CD4-positive, alpha-beta T cell treated with Interferon alpha-2 for 1 hour (primary cell): ENCODE measurements at places on chromosomes 7 and 10.

- DNase-seq: no peak
Observed at GRCh38 chr7:111364413-111364812, 197.9 kb downstream of the IMMP2L start.

DNA sequence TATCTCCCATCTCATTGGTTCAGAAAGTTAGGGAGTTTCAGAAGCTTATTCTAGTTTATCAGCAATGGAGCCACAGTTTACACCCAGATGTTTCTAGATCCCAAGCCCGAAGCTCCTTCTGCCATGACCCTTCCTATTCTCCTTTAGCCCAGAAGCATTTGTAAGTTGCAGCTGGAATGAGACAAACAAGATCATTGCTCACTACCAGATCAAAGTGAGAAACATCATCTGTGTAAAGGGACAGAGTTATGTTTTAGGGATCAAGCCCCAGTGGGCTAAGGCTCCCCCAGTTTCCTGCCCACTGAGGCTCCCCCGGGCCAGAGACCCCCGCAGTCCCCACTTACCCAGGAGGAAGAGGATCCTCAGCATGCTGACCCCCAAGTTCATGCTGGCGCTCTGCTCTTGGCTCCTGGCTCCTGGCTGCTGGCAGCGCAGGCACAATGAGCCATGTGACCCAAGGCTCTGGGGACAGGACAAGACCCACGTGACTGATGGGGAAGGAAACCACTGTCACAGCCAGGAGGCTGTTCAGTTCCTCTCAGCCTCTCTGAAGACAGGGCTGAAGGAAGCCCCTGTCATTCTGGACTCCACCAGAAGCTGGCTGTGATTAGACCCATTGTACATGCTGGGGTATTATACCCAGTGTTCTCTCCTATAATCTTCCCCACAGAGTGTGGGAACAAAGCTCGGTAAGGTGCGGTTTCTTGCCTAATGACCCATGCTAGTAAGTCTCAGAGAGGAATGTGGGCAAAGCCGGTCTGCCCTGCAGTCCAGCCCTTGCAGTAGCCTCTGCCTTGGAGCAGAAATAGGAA lies at the start of gene TMEM273:
Gene TMEM273 (minus strand): TSS at position 442 of the 812 bp plus-strand sequence. CDS start 55 bp downstream, at position 387.
- peak; percentile 72 for DNase-seq

- DNase-seq: no peak
Observed at GRCh38 chr10:32773105-32773504, 184.9 kb downstream of the ITGB1 start.

DNA sequence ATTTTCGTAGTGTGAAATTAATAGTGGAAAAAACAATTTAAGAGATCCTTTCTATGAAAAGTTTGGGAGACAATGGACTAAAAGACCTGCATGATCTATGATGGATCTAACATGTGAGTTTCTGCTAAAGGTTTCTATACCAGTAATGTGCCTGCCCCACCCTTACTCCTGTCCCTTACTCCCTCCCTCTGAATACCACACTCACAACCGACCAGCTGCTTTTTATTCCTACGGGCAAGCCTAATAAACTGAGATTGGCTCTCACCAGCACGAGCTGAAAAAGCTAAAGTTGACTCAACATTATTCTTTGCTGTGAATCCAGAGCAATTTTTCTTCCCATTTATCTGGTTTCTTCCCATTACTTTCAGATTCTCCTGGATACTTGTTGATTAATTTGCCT lies 17.8 kb upstream of the REEP3 start:
- DNase-seq: no peak

DNA sequence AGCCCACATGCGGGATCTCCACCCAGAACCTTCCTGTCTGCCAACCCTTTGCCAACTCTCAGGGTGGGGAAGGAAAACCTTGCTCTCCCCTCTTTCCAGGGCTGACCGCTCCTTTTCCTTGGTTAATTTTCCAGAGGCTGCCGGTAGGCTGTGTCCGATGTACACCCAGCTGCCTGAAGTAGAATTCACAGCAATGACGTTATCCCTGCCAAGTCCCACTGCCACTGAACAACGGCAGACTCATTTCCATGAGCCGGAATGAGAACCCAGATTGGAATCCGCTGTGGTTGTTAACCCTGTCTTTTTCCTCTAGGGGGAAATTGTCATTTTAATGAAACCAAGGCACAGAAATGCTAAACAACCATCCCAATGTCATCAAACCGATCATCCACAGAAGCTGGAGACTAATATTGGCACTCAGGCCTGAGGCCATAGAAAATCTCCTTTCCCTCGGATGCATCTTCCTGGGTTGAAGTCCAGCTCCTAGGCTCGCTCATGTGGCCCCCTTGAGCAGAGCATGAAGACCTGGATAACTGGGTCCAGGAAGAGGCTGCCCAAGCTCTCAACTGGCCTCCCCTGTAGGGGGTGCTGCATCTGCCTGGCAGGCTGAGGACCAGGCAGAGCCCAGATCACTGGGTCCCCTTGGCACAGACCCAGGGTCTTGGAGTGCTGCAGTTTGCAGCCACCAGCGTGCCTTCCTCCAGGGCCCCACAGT lies 30.4 kb downstream of the KLRG2 start:
- no peak for DNase-seq

- DNase-seq: no peak
Observed at GRCh38 chr10:5814110-5815107, 1.2 kb upstream of the GDI2 start.

- no peak for DNase-seq
Observed at GRCh38 chr7:155296006-155296787, 1.5 kb upstream of the INSIG1 start.

DNA sequence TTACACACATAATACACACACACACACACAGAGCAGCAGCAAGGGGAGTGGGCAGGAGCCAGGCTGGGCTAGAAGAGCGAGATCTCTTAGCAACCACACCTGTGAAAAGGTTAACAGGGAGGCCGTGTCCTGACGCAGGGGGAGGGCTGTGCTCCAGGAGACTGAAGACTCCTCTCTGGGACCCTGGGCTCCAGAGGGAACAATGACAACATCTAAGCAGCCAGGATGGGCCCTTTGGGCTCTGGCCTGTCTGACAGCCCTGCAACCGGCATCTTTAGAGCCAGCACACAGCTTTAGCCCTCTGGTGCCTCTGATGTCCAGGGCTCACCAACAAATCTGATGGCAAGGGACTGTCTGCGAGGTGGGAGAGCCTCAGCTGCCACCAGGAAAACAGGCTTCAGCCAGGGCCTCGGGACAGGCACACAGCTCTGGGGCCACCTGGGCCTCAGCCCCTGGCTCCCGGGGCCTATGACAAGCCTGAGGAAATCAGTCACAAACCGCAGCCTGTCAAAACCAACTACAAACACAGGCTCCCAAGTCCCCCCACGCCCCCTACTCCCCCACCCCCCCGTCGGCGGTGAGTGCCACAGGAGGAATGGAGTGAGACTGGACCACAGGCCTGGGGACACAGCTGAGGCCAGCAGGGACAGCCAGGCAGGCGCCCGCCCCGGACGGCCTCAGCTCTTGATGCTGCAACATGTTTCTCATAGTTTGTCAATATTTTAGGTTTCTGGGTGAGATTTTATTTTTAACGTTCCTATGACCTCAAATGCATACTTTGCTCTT lies 102.8 kb downstream of the TNS3 start:
- DNase-seq: no peak

DNA sequence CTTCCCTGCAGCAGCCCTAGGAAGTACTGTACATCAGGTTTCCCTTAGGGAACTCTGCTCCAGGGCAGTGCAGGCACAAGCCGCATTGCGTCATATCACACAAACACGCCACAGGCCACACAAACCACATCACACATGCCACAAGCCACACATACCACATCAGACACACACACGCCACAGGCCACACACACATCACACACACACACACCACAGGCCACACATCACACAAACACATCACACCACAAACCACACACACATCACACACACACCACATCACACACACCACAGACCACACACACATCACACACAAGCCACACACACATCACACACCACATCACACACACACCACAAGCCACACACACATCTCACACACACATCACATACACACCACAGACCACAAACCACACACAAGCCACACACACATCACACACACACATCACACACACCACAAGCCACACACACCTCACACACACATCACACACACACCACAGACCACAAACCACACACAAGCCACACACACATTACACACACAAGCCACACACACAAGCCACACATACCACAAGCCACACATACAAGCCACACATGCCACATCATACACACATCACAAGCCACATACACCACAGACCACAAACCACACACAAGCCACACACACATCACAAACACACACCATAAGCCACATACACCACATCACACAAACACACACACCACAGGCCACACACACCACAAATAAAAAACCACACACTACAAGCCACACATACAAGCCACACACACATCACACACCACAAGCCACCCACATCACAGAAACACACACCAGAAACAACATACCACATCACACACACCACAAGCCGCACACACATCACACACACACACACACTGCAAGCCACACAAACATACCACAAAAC lies 53.4 kb downstream of the TMEM209 start:
- peak; percentile 36 for DNase-seq

- DNase-seq: no peak
Observed at GRCh38 chr10:75694269-75694668, 262.8 kb downstream of the LRMDA start.

DNA sequence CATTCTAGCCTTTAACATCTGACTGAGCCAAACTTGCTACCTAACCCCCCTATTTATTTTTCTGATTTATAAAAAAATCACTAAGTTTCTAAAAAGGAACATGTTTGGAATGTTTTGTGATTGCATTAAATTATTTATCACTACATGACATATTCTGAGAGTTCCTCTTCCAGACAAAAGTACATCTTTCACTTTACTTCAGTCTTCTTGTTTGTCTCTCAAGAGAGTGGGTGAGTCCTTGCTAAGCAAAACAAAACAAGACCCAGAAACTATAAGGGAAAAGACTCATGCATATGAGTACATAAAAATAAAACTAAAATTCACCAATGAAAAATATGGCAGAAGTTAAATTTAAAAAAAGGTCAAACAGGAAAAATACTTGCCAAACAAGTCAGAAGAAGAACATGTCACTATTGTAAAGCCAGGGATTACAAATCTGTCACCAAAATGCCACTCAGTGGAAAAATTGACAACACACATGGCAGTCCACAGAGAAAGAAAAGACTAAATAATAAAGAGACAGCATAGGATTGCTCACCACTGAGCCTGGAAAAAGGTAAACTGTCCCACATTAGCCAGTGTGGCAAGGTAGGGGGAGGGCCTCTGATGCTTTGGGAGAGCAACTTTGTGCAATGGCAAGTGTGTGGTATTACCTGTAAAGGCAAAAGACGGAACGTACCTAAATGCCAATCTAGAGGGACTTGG lies 166.7 kb upstream of the ZNF32 start:
- no peak for DNase-seq

DNA sequence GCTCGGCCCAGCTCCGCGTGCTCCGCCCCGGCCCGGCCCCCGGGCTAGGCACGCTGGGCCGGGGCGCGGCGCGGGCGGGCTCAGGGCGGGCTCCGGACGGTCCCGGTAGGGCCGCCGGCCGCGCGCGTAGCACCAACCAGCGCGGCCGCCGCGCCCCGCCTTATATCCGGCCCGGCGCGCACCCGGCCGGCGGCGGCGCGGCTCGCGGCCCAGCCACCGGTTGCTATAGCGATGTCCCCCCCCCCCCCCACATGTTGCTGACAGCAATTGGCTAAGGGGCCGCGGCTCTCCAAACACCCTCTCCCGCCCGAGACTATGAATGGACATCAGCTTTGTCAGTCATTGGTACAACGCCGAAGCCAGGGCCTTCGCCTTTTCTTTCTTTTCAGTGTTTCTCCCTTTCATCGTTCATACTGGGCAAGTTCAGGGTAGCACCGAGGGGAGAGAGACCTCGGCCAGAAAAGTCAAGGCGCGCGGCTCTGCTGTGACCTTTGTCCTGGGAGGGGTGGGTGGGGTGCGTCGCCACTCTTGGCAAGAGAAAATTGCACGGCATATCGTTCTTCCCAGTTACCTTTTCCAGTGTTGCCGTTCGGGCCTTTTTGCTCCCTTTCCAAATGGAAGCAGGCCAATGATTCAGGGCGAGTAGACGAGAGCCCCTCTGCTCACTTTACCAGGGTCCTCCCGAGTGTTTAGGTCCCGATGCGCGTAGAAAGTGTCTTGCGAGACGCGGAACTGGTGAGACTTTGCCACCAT lies 354.2 kb downstream of the DNAJB6 start:
- no peak for DNase-seq

- DNase-seq: no peak
Observed at GRCh38 chr7:139985811-139986210, 76.9 kb downstream of the PARP12 start.

DNA sequence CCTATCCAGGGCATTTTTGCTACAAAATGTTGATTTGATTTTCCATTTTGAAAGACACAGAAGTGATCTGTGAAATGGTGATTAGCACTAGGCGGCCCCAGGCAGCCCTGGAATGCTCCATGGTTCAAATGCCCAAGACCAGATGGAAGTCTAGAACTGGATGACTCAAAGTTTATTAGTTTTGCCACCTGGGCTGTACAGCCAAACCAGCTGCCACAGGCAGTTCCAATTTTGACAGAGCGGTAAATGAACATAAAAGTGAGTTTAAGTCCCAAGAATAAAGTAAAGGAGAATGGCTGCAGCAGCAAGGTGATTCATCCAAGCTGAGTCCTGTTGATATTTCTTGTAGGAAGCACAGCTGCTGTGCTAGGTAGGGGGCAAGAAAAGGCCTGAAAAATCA lies 180.5 kb downstream of the SUGCT start:
- no peak for DNase-seq

DNA sequence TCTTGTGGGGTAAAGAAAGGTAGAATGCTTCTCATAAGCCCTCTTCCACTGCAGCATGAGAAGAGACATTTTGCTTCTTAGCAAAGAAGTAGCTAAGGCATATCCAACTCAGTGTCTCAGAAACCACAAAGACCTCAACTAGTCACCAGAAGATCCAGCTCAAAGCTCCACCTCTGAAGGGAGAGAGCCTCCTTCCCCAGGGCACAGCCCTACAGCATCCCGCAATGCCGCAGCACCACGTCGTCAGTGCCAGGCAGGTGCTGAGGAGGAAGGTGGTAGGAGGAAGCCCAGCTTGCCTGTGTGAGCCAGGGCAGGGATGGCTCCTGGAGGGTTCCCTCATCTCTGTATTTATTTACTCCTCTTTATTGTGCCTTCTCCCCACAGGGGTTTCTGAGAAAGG lies 385.6 kb upstream of the NPVF start:
- no peak for DNase-seq

GRCh38 chr10:120543291-120543690 lies 86.3 kb downstream of the PLPP4 start:
- no peak for DNase-seq

- DNase-seq: no peak
Observed at GRCh38 chr7:25148772-25149575, 23.9 kb upstream of the CYCS start.

- DNase-seq: no peak
Observed at GRCh38 chr7:8133188-8133848, 128.6 kb downstream of the ICA1 start.

- DNase-seq: peak; percentile 65
Observed at GRCh38 chr10:72107325-72108003, 19.1 kb upstream of the SPOCK2 start.

GRCh38 chr7:18831943-18832342 lies 285.5 kb downstream of the TWIST1 start:
- no peak for DNase-seq
